ENCODE measurements at places on chromosomes 13 and 19.

GRCh38 chr13:61138857-61139256 lies 276.8 kb downstream of the PCDH20 start:
- no peak for DNase-seq

- no peak for DNase-seq
Measured at GRCh38 chr19:14779151-14779550, 791 bp upstream of the ADGRE2 start.

- no peak for DNase-seq
Measured at GRCh38 chr19:50975766-50976165, 6.4 kb upstream of the KLK6 start.

GRCh38 chr19:6753178-6754031 lies 13.8 kb downstream of the SH2D3A start:
- peak; percentile 41 for DNase-seq

DNA sequence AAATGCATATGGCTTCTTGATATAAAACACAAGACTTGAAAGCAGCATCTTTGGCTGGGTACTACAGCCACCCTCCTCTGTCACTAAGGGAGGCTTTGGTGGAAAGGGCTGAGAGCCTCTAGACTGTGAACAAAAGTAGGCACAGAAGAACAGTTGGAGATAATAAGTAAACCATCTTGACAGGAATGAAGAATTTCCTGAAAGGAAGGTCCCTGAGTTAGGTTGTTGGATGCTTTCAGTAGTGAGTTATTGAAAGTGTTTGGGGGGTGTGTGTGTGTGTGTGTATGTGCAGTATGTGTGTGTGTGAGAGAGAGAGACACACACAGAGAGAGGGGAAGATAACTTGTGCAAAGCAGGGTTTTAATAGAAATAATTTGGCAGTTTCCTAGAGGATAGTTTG lies 38.2 kb downstream of the ALOX5AP start:
- DNase-seq = no peak

DNA sequence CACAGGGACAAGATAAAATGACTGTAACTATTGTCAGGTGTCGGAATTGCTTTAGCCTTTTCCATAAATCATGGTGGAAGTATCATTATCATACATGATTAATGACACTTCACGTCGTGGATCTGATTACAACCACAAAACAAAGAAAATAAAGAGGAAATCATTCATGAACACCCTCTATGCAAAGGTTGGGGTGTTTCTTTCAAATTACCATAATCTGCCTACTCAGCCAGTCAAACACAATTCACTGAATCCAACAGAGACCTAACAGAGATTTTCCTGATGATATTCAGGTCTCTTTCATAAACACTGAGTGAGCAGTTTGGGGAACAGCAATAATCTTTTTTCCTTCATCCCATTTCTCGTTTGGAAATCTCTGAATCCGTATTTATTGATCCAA lies 625.6 kb downstream of the DCT start:
- no peak for DNase-seq

- no peak for DNase-seq
Measured at GRCh38 chr13:109764470-109765291, 21.7 kb downstream of the IRS2 start.

DNA sequence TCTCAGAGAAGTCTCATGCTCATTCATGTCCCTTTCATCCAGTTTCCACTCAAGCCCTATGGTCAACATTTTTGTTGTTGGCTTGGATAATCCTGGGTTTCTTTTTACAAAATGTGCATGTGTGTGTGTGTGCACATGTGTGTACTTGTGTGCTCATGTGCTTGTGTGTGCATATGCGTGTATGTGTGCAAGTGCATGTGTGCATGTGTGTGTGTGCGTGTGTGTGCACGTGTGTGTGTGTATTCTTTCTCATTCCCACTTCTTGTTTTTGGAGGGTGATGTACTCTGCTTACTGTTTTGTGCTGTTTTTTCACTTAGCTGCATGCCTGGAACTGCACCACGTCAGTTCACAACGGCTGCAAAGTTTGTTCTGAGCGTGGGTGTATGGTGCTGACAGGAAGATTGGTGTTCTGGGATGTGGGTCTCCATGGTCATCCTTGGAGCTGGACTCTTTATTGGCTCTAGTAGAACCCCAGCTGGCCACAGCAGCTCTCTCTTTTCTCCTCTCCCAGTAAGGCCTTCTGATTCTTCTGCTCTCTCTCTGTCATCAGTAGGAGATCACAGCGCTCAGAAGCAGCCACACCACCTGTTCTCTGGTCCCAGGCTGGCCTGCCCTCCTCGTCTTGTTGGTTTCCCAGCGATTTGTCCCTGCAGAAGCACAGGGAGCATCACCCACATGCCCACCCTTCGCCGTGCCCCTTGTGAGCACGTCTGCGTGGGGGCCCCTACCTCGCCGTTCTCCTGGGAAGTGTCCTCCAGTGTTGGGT lies 60.8 kb downstream of the SOX1 start:
- no peak for DNase-seq

DNA sequence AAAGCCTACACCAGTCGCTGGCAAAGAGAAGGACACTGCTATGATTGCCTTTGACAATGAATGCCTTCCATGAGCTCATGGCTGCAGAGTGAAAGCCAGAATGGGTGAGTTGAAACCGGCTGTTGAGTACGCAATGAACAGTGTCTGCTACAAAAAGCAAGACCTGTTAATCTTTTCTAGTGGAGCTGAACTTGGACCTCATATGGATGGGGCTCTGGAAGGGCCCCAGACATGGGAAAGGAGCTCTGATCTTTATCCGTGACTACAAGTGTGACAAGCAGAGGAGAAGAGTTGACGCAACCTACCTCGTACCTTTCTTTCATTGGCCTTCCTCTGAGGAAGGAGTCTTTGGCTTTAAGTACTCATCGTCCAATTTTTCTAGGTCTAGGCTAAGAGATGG lies 67.1 kb upstream of the TSC22D1 start:
- DNase-seq = no peak

- DNase-seq = peak; percentile 82
Measured at GRCh38 chr19:58451358-58452101, at the start of gene ZNF324B. Gene ZNF324B (plus strand): TSS chr19:58451622. CDS start chr19:58453702, 2,080 bp downstream.

GRCh38 chr19:398719-399118 lies 10.2 kb downstream of the C2CD4C start:
- no peak for DNase-seq

- no peak for DNase-seq
Measured at GRCh38 chr19:38082256-38083118, 141.5 kb downstream of the DPF1 start.

- no peak for DNase-seq
Measured at GRCh38 chr13:80334597-80335260, 6.2 kb downstream of the SPRY2 start.

DNA sequence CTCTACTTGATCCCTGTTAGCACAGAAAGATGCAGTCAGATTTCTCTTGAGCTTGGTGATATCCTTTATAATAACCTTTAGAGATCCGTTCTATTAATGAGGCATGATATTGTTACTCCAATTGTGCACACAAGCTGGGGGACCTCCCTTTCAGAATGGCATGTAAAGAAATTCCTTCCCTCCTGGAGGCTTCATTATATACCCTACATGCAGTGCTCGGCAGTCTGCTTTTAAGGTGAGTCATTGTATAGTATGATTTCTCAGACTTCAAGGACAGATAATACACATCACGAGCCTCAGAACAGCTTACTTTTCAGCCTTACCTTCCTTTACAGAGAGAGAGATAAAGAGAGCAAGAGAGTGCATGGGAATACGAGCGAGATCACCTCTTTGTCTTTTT lies 261.3 kb downstream of the ATP8A2 start:
- no peak for DNase-seq

DNA sequence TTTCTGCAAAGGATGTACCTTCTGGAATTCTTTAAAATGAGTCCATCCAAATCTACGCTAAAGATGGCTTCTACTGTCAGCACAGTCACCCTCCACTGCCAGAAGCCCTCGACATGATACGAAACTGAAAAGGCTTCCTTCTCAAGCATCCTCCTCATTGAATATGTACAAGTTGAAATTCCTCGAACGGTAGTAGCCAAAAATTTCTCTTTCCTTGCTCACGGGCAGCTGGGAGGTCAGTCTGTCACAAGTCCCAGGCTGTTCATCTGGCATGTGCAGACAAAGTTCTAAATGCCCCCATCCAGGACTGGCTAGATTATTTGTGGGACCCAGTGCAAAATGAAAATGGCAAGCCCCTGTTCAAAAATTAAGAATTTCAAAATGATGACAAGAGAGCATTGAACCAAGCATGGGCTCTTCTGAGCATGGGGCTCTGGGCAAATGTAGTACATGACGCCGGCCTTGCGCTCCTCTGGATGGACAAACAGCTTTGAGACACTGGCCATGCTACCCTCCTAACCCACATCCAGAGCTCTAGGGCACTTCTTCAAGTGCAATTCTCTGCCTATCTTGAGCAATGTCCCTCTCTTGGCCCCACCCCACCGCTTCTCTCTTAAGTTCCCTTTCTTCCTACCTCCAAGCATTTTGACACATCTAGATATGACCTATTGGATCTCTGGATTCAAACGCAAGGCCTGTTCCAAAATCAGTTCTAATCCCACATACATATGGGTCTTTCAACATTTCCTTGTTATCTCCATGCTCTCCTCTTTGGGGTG lies 78.9 kb upstream of the FLT1 start:
- DNase-seq = no peak

- no peak for DNase-seq
Measured at GRCh38 chr13:94713561-94714182, 1.3 kb upstream of the SOX21 start.

GRCh38 chr13:100513987-100514670 lies 74.5 kb downstream of the GGACT start:
- DNase-seq = no peak

- no peak for DNase-seq
Measured at GRCh38 chr19:50020481-50020880, 4.7 kb downstream of the VRK3 start.

DNA sequence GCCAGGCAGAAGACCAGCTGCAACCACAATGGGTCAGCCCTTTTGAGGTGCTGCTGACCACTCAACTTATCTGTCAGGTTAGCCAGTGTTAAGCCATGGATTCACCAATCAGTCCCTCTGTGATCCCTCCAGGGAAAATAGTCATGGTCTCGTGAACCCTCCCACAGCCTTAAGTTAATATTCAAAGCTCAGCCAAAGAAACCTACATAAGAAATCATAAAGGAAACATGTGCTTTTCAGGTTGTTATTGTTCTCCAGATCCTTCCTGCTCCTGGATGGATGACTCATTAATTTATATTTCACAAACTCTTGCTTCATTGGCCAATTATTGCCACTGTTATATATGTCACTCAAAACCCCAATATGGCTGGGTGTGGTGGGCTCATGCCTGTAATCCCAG lies 161.9 kb downstream of the B3GLCT start:
- DNase-seq = no peak

- no peak for DNase-seq
Measured at GRCh38 chr13:28181413-28181812, 43.1 kb downstream of the PAN3 start.

GRCh38 chr13:71624653-71625600 lies 242.1 kb downstream of the DACH1 start:
- no peak for DNase-seq

DNA sequence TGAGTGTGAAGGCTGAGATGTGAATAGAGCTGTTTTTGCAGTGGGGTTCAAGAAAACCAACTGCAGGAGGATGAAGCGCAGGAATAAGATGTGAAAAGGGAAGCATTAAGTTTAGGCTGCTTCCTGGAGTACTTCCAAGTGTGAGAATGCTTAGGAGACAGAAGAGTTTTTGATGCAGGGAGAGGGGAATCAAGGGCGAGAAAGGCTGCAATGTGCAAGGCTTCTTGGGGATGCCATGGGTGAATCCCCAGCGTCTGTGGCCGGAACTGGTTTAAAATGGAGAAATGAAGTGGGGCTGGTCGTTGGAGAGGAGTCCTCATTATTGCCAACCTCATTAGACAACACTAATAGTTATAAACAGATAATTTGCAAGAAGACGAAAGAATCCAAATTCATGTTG lies 764.9 kb downstream of the LIG4 start:
- no peak for DNase-seq
